Suprapubic skin (tissue), 4 donors: ENCODE measurements at places on chromosomes 11 and 22. TPM values are rescaled to one million over a fixed set of nuclear protein-coding genes. Genes with fewer than 3 reads are reported as not detected.

Gene PATE2
- not detected for total RNA-seq

Gene APBB1
- 15.8 TPM for total RNA-seq

Gene MAP4K2
- 14.4 TPM for total RNA-seq

Gene UCP3
- total RNA-seq = 4.7 TPM
